ENCODE measurements at places on chromosomes 16 and 17.

GRCh38 chr17:80095038-80095843, 6.1 kb upstream of the GAA start:
- DNase-seq = no peak

DNA sequence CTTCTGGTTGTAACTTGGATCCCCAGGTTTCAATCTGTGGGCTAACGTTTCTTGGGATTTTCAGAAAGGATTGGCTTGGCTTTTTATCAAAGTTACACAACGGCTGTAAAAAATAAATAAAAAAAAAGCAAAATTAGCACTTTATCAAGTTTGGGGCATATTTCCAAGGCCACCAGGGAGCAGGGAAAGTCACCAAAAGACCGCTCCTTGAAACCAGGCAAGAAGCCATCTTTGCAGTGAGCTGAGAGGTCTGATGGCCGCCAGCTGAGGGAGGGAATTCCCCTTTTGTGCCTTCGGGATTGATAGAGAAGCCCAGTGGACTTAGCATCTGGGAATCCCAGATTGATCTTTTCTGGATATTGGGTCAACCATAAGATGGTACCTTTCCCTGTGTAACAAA, 192.2 kb downstream of the WWOX start:
- DNase-seq = no peak

DNA sequence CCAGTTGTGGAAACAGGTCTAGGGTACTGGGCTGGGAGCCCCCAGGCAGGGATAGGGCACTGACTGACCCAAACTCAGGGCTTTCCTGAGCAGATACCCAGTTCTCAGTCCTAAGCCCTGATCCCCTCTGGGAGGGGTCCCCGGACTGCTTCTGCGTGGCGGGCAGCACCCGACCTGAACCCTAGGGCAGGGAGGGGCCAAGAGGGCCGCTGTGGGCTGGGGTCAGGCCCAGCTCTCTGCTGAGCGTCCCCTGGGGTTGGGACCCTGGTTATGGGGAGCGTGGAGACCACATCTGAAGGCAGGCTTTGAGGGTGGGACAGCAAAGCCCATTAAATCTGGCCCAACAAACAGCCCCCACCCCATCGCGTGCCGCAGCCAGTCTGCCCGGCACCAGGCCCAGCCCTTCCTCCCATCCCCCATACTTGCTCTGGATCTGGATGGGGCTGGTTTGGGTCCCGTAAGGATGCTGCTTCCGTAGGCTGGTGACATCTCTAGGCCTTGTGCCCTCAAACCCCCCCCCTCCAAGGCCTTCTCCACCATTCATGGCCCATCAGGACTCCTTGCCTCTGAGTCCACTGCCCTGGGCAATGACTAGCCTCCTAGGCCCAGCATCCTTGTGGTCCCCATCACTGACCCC, 691 bp upstream of the FAM83G start:
- DNase-seq = no peak

DNA sequence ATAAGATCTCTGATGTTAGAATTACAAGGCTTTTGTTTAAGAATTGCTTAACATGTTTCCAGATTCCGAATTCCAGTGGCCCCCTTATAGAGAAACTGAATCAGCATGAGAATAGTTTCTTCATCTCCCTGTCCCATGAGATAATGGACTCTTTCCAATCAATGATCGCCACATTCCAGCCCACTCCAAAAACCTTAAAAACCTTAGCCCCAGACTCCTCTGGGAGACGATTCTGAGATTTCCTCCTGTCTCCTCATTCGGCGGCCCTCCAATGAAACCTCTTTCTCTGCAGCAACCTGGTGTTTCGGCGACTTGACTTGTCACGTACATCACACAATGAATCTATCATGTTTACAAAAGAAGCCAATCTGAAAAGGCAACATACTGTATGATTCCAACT, 197.1 kb upstream of the PSMD7 start:
- DNase-seq = no peak

DNA sequence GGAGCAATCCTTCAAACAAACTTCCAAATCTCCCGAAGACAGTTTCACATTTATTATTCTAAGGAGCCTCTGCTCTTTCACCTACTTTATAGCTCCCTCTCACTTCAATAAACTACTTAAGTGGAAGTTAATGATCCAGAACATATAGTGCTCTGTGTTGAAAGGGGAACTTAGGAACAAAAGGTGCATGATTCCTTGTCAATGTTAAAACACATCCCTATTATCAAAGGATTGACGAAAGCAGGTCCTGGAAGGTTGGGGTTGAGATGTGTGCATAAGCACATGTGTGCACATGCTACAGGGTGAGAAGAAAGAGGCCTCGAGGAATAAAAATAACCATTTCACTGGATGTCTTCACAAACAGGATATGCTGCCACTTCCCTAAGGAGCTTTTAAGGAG, 170.3 kb downstream of the SLC39A11 start:
- DNase-seq = no peak

DNA sequence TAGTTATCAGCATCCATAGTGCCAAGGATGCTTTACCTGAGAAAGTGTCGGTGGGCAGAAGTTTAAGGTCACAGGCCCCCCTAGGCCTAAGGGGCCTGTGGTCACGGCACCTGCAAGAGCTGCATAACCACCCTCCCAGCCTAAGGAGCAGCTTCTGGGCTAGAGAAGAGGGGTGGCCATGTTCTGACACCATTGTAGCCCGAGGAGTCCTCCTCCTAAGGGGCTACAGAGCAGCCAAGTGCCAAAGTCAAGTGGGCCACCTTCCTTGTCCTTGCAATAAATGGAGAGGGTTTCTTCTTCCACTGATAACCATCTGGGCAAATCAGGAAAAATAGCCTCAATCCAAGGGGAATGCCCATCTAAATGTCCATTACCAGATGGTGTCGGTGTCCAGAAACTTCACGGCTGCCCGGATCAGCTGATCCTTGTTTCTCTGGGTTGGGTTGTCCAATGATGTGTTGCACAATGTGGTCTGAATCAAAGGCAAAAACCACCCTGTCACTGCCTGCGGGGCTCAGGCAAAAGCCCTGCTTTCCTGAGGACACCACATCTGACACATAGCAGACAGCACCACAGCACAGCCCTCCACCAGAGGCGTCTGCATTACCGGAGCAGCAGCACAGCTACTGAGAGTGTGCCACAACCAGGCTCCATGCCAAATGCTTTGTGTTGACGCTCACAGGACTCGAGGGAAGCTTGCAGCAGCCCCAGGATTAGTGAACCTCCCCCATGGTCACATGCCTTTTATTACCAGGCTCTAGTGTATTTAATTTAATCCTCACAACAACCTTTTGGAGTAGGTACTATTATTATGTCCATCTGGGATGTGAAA, 12.8 kb downstream of the ATPAF2 start:
- DNase-seq = no peak

DNA sequence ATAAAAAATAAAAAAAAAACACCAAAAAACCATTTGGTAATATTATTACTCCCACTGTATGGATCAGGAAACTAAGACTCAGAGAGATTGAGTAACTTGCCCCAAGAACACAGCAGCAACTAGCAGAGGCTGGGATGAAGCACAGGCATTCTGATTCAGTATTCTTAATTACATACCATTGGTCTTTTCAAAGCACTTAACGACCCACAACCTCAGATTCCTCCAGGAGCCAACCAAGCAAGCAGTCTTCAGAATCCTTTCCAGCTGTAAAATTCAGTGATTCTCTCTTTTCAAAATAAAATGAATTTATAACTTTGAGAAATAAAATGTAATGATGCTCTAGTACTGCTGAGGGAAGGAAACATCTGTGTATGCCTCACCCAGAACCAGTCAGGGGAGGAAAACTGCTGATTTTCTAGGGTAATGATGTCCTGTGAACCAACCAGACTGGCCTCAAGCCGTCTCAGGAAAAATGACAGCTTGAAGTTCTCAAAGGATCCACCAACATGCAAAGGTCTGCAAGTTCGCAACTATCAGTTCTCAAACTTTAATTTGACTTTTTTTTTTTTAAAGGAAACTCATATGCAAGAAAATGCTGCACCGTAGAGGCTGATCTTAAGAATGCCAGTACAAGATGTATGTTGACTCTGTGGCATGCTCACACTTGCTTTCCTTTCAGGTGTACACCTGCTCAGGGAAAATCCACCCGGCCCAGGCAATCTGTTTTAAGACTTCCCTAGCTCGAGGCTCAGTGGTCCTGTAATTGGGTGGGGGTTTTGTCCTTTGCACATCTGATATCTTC, 9.0 kb downstream of the CUEDC1 start:
- no peak for DNase-seq

- DNase-seq = no peak
Observed at GRCh38 chr16:22073350-22073749, 19.0 kb upstream of the VWA3A start.

- no peak for DNase-seq
Observed at GRCh38 chr17:63816669-63817068, 10.6 kb upstream of the PSMC5 start.

DNA sequence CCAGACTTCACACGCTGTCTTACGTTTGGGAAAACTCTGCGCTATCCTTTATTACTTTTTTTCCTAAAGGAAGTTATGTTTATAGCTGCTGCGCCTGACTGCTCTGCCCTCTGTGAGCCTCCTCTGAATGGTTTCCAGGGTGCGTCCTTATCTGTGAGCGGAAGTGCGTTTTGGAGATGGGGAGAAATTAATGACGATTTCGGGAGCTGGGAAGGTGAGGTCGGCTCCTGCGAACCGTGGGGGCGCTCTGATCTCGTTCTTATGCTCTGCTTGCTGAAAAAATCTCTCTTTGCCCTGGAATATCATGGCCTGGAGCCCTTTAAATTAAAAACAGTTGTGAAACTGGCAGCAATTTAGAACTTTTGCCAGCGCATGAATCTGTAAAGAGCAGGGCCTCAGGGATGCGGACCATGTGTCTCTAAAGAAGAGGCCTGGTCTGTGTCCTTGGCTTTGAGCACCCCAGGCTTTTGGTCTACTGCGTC, 135.7 kb upstream of the ZFHX3 start:
- DNase-seq = no peak

- no peak for DNase-seq
Observed at GRCh38 chr17:62611292-62611691, 16.2 kb upstream of the MRC2 start.

All from T-helper 22 cell (primary cell).